ENCODE measurements at places on chromosomes 6 and 20.

DNA sequence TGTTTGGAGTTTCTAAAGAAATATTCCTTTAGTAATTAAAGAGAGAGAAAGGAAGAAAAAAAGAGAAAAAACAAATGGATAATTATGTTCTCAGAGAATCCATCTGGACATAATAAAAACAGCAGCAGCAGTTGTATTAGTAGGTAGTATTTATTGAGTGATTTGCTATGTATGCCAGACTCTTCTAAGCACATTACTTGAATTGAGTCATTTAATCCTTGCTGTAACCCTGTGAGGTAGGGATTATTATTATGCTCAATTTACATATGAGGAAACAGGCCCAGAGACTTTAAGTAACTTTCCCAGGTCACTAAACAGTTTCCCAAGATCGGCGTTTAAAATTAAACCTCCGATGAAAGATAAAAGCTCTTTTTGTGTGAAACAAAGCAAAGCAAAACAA, 238.8 kb downstream of the TSHZ2 start:
- H3K27me3 ChIP-seq, result no peaks in the 10 kb centered on the region
- no peak overlapping the region for H3K27ac ChIP-seq
- no peaks in the 10 kb centered on the region for H3K36me3 ChIP-seq
- DNase-seq, result no peak

- no peaks in the 10 kb centered on the region for H3K4me1 ChIP-seq
- no peaks in the 10 kb centered on the region for H3K36me3 ChIP-seq
- H3K4me3 ChIP-seq, result no peak overlapping the region
- H3K27ac ChIP-seq, result no peak overlapping the region
Measured at GRCh38 chr6:1402369-1402768, 13.0 kb downstream of the FOXF2 start.

GRCh38 chr20:19828232-19828631, 70.2 kb downstream of the RIN2 start:
- H3K4me3 ChIP-seq, result no peak overlapping the region
- peak; percentile 14 for DNase-seq
- no peaks in the 10 kb centered on the region for H3K27me3 ChIP-seq

DNA sequence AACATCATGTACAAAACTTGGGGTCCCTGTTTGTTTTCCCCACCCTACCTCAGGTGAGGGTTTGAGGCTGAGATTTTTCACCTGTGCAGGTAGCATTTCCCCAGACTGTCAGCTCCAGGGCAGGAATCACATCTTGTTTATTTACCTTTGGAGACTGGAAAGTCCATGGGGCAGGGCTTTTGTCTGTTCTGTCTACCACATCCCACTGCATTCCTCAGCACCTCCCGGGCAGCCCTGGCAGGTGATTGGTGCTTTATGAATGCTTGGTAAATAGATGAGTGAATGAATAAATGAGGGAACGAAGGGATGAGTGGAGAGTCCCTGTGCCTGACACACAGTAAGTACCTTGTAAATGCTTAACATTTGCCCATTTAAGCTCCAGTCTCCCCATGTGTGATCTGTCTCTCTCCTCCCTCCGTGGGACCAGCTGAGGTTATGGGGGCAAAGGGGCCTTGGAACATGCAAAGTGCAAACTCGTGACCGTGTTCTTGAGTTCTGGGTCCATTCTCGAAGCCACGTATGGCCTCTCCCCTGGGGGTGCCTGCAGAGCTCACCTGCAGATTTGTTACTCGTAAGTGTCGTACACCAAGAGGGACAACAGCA, 69.7 kb upstream of the PMEPA1 start:
- H3K4me3 ChIP-seq, result no peak overlapping the region
- no peaks in the 10 kb centered on the region for H3K4me1 ChIP-seq
- no peaks in the 10 kb centered on the region for H3K27me3 ChIP-seq
- no peaks in the 10 kb centered on the region for H3K36me3 ChIP-seq

DNA sequence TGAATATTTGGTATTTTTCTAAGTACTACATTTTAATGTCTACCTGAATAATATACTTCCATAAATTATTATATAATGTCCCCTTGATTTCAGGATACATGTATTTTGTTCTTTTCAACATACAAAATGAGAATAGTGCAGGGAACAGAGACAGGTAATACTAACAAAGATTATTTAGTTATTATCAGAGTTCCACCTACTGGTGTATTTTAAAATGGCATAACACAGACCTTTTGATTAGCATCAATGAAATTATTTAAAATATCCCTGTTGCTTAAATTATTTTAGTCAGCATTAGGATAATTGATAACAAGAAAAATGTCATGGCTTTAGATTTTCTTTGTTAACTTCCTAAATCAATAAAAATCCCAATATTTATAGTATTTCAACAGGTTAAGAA, 184.0 kb downstream of the PRDM13 start:
- H3K4me1 ChIP-seq, result no peaks in the 10 kb centered on the region
- H3K27me3 ChIP-seq, result peaks cover 3% of the 10 kb centered on the region
- peak; percentile 3 for DNase-seq

DNA sequence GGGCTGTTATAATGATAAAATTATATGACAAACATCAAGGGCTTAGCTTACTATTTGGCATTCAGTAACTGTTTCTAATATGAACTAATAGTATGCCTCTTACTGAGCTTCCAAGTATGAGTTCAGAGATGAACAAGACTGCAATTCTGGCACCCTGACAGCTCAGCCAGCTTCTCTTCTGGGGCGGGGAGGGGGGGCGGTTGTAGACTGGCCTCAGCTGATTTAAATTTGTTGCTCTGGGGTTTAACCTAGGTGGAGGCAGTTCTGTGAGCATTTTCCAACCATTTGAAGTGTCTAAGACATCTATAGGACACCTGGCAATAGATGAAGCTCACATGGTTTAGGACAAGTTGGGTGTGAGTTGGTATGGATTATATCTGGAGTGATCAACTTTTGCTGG, 401.9 kb downstream of the QKI start:
- no peaks in the 10 kb centered on the region for H3K4me1 ChIP-seq
- H3K4me3 ChIP-seq, result no peak overlapping the region
- H3K27me3 ChIP-seq, result no peaks in the 10 kb centered on the region

DNA sequence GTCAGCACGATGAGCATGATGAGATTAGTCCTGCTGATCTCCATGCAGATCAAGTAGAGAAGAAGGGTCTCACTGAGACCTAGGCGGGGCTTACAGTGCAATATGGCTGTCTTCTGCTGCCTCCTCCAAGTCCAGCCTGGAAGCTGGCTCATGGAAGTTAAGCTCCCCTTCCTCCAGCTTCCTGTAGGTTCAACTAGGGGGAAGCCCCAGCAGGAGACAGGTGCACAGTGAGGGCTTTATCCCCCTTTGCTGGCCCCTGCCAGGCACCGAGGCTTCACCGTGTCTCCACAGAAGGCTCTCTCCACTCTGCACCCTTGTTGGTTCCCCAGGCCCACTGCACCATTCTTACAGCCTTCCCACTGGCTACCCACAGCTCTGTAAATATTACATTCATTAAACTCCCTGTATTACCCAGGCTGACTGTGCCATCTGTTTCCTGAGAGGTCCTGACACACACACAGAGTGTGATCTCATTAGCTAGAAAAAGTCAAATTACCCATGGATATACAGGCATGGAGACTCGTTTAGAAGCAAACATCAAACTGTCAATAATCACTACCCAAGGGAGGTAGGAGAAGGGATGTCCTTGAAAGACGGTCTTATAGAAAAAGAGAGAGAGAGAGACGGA, 90.4 kb downstream of the SLC2A10 start:
- no peaks in the 10 kb centered on the region for H3K36me3 ChIP-seq
- H3K27ac ChIP-seq, result no peak overlapping the region
- H3K4me3 ChIP-seq, result no peak overlapping the region
- no peak for DNase-seq
- peaks cover 3% of the 10 kb centered on the region for H3K27me3 ChIP-seq

DNA sequence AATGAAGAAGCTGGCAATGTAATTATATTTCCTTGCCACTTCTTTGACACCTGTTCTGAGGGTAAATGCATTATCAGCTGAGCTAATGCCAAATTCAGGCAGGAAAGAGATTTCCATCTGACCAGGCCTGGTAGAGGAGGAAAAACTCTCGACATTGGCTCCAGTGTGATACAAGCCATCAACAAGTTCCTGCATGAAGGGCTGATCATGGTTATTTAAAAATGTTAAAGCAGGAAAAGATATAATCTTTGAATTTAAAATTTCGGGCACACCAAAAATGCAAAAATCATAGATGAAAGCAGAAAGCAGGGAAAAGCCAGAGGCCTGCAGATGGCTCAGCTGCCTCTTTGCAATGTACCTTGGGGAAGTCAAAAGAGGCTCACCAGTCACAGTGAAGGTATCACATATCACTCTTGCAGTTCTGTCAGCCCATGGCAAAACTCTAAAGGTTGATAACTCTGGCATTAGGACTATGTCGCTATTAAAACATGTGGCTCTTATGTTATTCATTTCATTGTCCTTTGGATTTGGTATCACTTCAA, 39.1 kb downstream of the LGSN start:
- no peak for DNase-seq
- H3K36me3 ChIP-seq, result no peaks in the 10 kb centered on the region
- H3K27ac ChIP-seq, result no peak overlapping the region
- no peak overlapping the region for H3K4me3 ChIP-seq

- no peak overlapping the region for H3K4me3 ChIP-seq
- no peaks in the 10 kb centered on the region for H3K36me3 ChIP-seq
- H3K27ac ChIP-seq, result no peak overlapping the region
- no peaks in the 10 kb centered on the region for H3K4me1 ChIP-seq
Measured at GRCh38 chr20:6108330-6108729, 14.5 kb downstream of the FERMT1 start.

- H3K27me3 ChIP-seq, result no peaks in the 10 kb centered on the region
- H3K4me1 ChIP-seq, result no peaks in the 10 kb centered on the region
- H3K36me3 ChIP-seq, result no peaks in the 10 kb centered on the region
Measured at GRCh38 chr20:11112832-11113231, 439.0 kb upstream of the JAG1 start.

- H3K27ac ChIP-seq, result no peak overlapping the region
- no peaks in the 10 kb centered on the region for H3K4me1 ChIP-seq
- DNase-seq, result no peak
- no peaks in the 10 kb centered on the region for H3K36me3 ChIP-seq
- no peak overlapping the region for H3K4me3 ChIP-seq
Measured at GRCh38 chr6:90870561-90870960, 283.7 kb upstream of the MAP3K7 start.

GRCh38 chr6:144467172-144467762, 182.1 kb downstream of the UTRN start:
- no peak overlapping the region for H3K27ac ChIP-seq
- peaks cover 21% of the 10 kb centered on the region for H3K4me1 ChIP-seq
- peaks cover 45% of the 10 kb centered on the region for H3K36me3 ChIP-seq
- no peaks in the 10 kb centered on the region for H3K27me3 ChIP-seq
- no peak overlapping the region for H3K4me3 ChIP-seq
- DNase-seq, result no peak

DNA sequence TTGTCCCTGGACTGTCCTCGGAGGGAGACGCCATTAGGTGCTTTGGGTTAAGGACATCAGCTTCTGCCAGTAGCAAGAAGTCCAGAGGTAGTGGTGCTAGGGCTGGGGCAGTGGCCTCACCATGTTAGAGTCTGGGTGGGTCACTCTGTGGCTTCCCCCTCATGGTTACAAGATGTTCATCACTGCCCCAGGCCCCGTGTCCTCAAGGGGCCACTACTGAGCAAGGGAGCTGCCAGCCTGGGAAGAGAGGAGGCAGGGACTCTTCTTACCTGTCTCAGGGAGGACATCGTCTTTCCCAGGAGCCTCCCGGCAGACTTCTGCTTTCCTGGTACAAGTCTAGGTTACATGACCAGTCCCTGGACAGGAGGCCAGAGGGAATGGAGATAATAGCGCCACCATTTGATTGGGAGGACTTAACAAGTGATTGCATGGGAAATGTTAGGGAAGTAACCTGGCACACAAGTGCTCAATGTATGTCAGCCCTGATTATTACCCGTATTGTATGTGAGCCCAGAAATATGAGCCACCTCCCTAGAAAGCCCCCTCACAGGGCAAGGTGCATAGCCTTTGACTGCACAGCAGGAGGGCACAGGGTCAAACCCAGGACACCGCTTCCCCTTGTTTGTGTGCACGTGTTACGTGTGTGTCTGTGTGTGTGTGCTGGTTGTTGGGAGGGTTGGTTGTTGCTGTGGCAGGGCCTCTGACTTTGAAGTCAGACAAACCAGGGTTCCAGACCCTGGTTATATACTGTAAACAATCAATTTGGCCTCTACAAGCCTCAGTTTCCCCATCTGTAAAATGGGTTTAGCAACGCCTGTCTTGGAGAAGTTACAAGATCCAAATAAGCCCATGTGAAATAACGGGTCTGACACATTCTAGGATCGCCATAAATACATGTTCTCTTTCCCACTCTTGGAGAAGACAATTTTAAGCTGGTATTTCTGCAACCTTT, 30.0 kb downstream of the SIRPA start:
- H3K27ac ChIP-seq, result no peak overlapping the region
- no peaks in the 10 kb centered on the region for H3K36me3 ChIP-seq
- DNase-seq, result no peak
- no peak overlapping the region for H3K4me3 ChIP-seq

GRCh38 chr6:166153966-166154365, 13.7 kb downstream of the TBXT start:
- no peak overlapping the region for H3K27ac ChIP-seq
- DNase-seq, result no peak
- H3K36me3 ChIP-seq, result no peaks in the 10 kb centered on the region
- H3K4me3 ChIP-seq, result no peak overlapping the region
- H3K4me1 ChIP-seq, result no peaks in the 10 kb centered on the region
- H3K27me3 ChIP-seq, result no peaks in the 10 kb centered on the region

GRCh38 chr20:64151633-64152530, 12.4 kb upstream of the MYT1 start:
- H3K27ac ChIP-seq, result no peak overlapping the region
- no peak for DNase-seq
- no peaks in the 10 kb centered on the region for H3K36me3 ChIP-seq
- H3K4me3 ChIP-seq, result no peak overlapping the region
- no peaks in the 10 kb centered on the region for H3K4me1 ChIP-seq
- no peaks in the 10 kb centered on the region for H3K27me3 ChIP-seq

GRCh38 chr6:90168693-90169131, 127.9 kb downstream of the BACH2 start:
- H3K27ac ChIP-seq, result no peak overlapping the region
- H3K27me3 ChIP-seq, result peaks cover 3% of the 10 kb centered on the region
- H3K4me3 ChIP-seq, result no peak overlapping the region
- no peak for DNase-seq
- H3K4me1 ChIP-seq, result no peaks in the 10 kb centered on the region
- H3K36me3 ChIP-seq, result no peaks in the 10 kb centered on the region

DNA sequence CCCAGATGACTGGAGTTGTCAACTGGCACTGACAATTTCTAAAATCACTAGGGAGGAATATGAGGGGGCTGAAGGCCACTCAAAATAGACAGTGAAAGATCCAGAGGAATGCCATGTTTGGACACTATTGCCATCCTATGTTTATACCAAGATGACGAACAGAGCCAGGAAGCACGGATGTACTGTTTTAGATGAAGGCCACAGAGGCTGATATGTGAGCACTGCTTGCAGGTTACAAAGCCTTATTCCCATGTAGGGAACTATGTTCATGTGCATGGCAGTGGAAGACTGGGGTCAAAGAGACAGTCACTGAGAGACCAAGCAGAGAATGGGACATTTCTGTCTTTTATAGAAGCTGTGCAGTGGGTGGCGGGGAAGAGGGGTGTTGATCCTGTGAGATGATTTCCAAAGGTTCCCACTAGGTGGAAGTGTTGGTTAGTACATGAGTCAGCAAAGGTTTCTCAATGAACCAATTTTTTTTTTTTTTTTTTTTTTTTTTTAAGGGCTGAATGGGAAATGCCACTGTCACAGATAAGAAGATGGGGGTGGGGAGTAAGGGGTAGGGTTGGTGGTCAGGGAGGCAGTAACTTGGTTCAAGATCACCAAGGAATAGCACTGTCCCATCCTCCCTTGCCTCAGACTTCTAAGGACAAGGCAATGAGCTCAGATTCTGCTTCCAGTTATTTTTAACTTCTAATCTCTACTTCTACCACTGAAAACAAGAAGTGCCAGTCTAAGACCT, 46.7 kb upstream of the MOCS1 start:
- H3K4me1 ChIP-seq, result no peaks in the 10 kb centered on the region
- H3K27ac ChIP-seq, result no peak overlapping the region
- no peaks in the 10 kb centered on the region for H3K27me3 ChIP-seq
- no peak overlapping the region for H3K4me3 ChIP-seq
- DNase-seq, result peak; percentile 17
